ENCODE measurements at places on chromosomes 7 and 10. TPM values are rescaled to one million over a fixed set of nuclear protein-coding genes. Genes with fewer than 3 reads are reported as not detected.

GRCh38 chr10:110073896-110074295 lies 66.1 kb downstream of the ADD3 start:
- no peaks in the 10 kb centered on the region for H3K36me3 ChIP-seq
- H3K4me1 ChIP-seq, result peaks cover 47% of the 10 kb centered on the region
- H3K27me3 ChIP-seq, result no peaks in the 10 kb centered on the region
- no peak overlapping the region for H3K4me3 ChIP-seq
- H3K27ac ChIP-seq, result no peak overlapping the region
- DNase-seq, result no peak

- H3K27ac ChIP-seq, result no peak overlapping the region
- peaks cover 10% of the 10 kb centered on the region for H3K27me3 ChIP-seq
- no peaks in the 10 kb centered on the region for H3K36me3 ChIP-seq
- no peak overlapping the region for H3K4me3 ChIP-seq
- no peak for DNase-seq
These were observed 130.0 kb downstream of the PAXIP1 start for GRCh38 chr7:154872811-154873499.

- no peaks in the 10 kb centered on the region for H3K36me3 ChIP-seq
- no peaks in the 10 kb centered on the region for H3K4me1 ChIP-seq
- no peak overlapping the region for H3K4me3 ChIP-seq
- no peaks in the 10 kb centered on the region for H3K27me3 ChIP-seq
- H3K27ac ChIP-seq, result no peak overlapping the region
- no peak for DNase-seq
These were observed 80.1 kb upstream of the LRRC17 start for GRCh38 chr7:102832674-102833073.

DNA sequence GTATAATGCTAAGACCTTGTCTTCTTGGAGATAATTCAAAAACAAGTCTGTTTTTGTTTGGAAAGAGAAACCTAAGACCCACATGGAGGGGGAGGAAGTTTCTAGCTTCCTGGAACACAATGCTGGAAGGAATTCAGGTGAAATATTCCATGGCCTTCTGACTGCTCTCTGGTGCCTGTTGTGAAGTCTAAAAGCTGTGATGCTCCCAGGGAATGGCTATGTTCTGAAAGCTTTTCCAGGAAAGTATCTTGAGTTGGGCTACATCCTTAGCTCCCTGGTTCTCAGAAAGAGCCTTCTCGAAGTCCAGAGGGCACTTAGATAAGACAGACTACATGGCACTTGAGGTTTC lies 12.5 kb upstream of the PFKP start:
- no peaks in the 10 kb centered on the region for H3K27me3 ChIP-seq
- H3K4me3 ChIP-seq, result no peak overlapping the region
- no peak overlapping the region for H3K27ac ChIP-seq
- DNase-seq, result no peak

GRCh38 chr7:142405122-142405765 lies 147.4 kb upstream of the PRSS58 start:
- no peak overlapping the region for H3K4me3 ChIP-seq
- H3K27ac ChIP-seq, result no peak overlapping the region
- H3K27me3 ChIP-seq, result peaks cover 3% of the 10 kb centered on the region
- no peak for DNase-seq
- no peaks in the 10 kb centered on the region for H3K36me3 ChIP-seq

DNA sequence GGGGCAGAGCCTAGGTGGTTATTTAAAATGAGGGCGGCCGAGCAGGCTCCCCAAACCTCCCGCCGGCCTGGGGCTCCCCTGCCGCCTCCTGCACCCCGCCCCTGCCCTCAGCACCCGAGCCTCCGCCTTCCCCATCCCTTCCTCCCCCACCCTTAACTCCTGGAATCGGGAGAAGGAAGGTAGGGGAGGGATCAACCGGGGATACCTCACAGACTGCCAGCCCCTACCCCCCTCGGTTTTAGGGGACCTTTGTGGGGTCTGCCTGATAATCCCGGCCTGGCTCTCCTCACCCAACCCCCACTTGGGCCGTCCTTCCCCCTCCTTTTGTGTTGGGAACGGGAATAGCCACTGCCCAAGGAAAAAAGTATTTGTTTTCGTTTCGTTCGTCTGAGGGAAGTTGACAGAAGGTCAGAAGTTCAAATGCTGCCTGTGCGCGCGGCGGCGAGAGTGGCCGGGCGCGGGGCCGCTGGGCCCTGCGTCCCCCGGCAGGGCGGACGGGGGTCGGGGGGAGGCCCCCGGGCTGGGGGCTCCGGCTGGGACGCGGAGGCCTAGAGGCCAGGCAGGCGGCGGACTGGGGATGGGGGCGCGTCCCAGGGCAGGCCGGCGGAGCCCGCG lies 2.8 kb downstream of the SHH start:
- H3K27me3 ChIP-seq, result peaks cover 92% of the 10 kb centered on the region
- no peak overlapping the region for H3K27ac ChIP-seq
- peaks cover 36% of the 10 kb centered on the region for H3K4me1 ChIP-seq
- DNase-seq, result no peak

- no peak for DNase-seq
- no peaks in the 10 kb centered on the region for H3K36me3 ChIP-seq
- no peaks in the 10 kb centered on the region for H3K4me1 ChIP-seq
- no peak overlapping the region for H3K27ac ChIP-seq
These were observed 46.2 kb downstream of the BLNK start for GRCh38 chr10:96225119-96225518.

GRCh38 chr7:124603066-124603465 lies 162.5 kb downstream of the GPR37 start:
- H3K36me3 ChIP-seq, result no peaks in the 10 kb centered on the region
- H3K27me3 ChIP-seq, result no peaks in the 10 kb centered on the region
- no peak overlapping the region for H3K4me3 ChIP-seq
- no peaks in the 10 kb centered on the region for H3K4me1 ChIP-seq
- H3K27ac ChIP-seq, result no peak overlapping the region
- DNase-seq, result no peak

GRCh38 chr7:158958618-158959017 lies 102.3 kb downstream of the DYNC2I1 start:
- no peaks in the 10 kb centered on the region for H3K27me3 ChIP-seq
- peaks cover 17% of the 10 kb centered on the region for H3K4me1 ChIP-seq
- no peak overlapping the region for H3K27ac ChIP-seq

The IQUB gene
- not detected for total RNA-seq

The CTAGE8 gene
- total RNA-seq, result 0.17 TPM

The OR2A5 gene
- not detected for total RNA-seq

The AGAP5 gene
- total RNA-seq, result 4.9 TPM

The SLC39A12 gene
- not detected for total RNA-seq

The ZNF488 gene
- not detected for total RNA-seq

The LIPM gene
- not detected for total RNA-seq

The RPEL1 gene
- total RNA-seq, result not detected

The NPC1L1 gene
- total RNA-seq, result 0.08 TPM

The ITGA8 gene
- not detected for total RNA-seq
